ELR (cell line): ENCODE measurements at places on chromosomes 3 and 15.
A peak's percentile ranks its signal among the peaks of the same experiment; 100 is the strongest.

DNA sequence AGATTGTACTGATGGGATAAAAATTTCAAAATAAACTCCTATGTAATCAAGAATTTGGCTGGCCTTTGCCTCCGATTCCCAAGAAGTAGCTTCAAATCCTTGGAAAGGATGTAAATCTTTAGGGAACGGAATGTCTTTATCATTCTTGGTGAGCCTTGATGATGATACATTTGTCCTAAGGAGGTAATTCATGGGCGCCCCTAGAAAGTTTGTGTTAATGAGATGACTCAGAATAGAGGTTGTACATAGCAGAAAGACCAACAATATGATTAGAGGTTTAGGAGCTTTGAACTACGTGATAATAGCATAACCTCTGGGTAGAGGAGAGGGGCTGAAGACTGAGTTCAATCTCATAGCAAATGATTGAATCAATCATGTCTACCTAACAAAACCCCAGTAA lies 248.6 kb upstream of the SLITRK3 start:
- DNase-seq = peak; percentile 22

GRCh38 chr3:193605876-193606275 lies 12.9 kb downstream of the OPA1 start:
- DNase-seq = peak; percentile 81

GRCh38 chr3:49902511-49903345 lies 945 bp downstream of the MST1R start:
- DNase-seq = no peak

- DNase-seq = no peak
Measured at GRCh38 chr15:74762791-74763150, 14.1 kb downstream of the CYP1A2 start.

GRCh38 chr15:77017761-77018720 lies 23.1 kb downstream of the PSTPIP1 start:
- no peak for DNase-seq

DNA sequence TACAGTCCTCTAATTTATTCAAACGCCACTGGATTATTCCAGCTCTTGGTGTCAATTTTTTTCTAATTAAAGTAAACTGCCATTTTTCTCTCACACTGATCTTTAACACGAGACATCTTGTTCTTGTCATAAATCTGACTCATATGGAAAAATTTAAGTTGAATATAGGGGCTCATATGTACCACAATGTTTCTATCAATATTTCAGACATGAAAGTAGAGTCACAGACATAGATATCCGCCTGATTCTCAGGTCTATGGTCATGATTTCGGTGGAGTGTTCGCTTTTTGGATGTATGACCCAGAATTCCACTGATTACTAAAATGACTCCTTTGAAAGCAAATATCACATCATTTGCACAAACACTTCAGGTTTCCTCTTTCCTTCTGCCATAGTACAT lies 552.8 kb downstream of the FOXP1 start:
- no peak for DNase-seq

DNA sequence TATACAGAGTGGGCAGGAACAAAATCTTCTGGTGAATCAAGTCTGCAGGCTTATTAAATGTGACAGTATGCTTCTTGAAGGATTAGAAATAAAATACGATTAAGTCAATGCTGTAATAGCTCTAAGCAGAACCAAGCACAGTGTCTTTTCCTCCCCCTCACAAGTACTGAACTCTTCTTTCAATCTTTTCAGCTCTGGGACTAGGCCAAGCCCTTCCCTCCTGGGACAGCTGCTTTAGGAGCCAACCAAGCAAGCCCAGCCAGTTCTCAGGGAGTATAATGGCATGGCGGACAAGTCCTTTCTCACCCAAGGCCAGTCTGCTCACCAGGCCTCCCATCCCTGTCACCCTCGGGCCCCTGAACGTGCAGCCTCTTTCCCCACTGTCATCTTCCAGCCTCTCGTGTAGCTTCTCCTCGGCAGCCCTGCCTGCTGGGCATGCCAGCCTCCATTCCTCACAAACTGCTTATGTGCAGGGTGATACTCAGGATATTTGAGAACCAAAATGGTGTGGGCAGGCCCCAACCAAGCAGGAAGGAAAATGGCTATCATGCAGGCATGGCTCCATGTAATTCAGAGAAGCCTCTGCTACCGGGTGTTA lies 8.4 kb upstream of the PPP1R2 start:
- DNase-seq = no peak

DNA sequence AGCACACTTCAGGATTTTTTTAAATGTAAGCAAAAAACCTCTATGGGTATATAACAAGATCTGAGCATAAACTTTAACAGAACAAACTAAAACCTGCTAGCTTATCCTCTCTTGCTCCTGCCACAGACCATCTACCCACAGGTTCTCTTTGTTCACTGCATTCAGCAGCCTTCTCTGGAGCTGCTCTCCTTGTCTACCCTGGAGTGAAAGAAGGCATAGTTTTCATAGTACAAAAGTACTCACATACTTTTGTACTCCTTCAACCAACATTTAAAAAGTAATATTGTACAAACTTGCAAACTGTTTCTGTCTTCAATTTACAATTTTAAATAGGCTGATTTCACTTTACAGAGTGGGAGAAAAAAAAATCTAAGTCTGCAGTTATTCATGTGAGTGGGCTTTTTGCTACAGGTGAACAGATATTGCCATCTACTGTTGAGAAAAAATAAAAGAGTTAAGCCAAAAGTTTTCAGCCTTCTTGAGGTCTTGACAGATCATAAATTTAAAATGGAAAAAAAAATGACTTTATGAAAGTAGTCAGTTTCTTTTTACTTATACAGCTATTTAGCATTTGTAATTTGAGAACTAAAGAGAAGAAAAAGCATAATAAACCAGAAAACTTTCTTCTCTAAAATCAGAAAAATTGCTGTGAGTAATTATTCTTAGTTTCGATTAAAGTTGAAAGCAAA lies 20.4 kb downstream of the TERC start:
- peak; percentile 44 for DNase-seq

DNA sequence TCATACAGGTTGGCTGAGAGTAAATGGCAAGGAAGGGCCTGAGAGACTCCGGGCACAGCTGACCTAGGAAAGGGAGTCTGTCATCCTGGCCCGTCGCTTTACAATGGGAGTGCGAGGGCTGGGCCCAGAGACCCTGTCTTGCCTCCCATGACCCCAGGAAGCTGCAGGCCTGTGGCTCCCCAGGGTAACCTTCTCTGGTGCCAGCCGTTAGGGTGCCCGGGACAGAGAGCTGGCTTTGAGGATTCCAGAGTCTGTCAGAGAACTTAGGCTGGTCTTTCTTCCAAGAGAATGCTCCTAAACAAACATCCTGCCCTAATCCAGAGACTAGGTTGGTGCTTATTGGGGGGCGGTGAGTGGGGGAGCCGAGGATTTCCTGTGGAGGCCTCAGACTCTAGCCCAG lies 18.5 kb downstream of the ZNF710 start:
- no peak for DNase-seq

GRCh38 chr3:126758882-126759281 lies 54.8 kb downstream of the CHCHD6 start:
- no peak for DNase-seq

- peak; percentile 79 for DNase-seq
Measured at GRCh38 chr15:74053941-74054529, 28.3 kb downstream of the GOLGA6A start.

GRCh38 chr3:16240229-16241023 lies 24.3 kb downstream of the DPH3 start:
- DNase-seq = peak; percentile 78

DNA sequence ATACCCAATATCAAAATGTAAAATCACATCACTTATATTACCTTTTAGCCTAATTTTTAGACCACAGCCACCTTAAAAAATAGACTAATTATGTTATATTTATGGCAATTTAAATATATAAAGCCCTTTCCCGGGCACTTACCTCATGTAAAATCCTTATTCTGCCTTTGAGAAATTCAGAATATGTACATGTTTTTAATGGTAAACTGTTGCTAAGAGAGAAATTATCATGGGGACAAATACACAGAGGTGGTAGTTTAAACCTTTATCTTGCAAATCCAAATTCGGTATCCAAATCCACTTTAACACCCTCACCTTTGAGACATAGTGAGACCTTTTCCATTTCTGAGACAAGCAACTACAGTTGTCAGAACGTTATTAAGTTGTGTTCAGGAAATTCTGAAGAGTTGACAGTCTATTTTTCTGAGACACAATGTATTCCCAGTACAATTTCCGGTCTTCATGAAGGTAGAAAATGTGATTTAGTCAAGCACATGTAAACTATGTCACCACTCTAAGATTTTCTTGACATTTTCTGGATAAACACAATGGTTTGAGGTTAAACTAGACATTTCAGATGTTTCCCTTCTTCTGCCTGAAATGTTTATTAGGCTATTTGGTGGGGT lies 10.6 kb upstream of the VGLL3 start:
- DNase-seq = no peak

DNA sequence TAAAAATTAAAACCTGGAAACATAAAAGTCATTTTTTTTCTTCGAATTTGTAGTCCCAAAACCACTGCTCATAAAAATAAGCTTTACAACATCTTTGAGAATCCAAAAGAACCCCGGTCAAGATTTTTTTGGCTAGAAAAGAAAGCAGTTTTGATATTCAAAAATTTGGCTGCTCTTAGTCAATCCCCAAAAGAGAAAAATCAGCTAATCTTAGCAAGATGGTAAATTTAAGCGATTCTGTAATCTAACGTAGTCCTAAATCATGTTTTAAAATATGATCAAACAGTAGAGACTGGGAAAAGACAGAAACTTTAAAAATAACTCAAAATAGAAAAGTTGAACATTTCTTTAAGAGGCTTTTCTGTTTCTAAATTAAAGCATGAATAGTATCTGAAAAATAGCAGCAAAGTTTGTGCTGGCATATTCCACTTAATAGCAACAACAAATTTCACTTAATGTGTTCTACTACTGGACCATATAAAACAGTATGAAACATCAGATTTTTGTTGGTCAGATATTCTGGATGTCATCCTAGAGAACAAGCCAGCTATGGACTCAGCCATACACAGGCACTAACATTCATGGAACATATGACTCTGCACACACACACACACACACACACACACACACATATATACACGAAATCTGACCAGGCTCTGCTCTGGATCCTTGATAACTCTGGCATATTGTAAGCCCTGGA lies 19.1 kb upstream of the NR2F2 start:
- no peak for DNase-seq

GRCh38 chr15:77482570-77482969 lies 61.9 kb downstream of the HMG20A start:
- peak; percentile 84 for DNase-seq
